ENCODE measurements at places on chromosomes 4 and X.

GRCh38 chr4:19776929-19777328, 474.8 kb upstream of the SLIT2 start:
- DNase-seq = no peak

- no peak for DNase-seq
Measured at GRCh38 chr4:212438-213188, 88.3 kb downstream of the ZNF718 start.

GRCh38 chrX:47228550-47229270, 4.1 kb upstream of the USP11 start:
- no peak for DNase-seq

- no peak for DNase-seq
Measured at GRCh38 chr4:175905925-175906324, 93.9 kb upstream of the GPM6A start.

DNA sequence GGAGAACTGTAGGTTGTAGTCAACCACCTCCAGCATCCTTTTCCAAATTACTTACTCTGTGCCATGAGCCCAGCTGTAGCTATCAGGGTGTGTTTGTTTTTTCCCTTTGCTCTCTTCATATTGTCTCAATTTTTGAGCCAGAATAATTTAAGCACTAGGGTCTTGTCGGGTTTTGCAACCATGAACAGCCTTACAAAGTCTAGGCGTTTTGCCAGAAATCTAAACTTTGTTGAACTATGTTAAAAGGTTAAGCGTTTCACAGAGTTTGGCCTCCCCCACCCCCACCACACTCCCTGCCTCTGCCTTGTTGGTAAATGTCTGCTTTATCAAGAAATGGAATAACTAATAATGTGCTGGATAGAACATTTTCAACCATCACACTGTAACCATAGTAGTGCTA, 190.6 kb upstream of the TTC29 start:
- DNase-seq = no peak

DNA sequence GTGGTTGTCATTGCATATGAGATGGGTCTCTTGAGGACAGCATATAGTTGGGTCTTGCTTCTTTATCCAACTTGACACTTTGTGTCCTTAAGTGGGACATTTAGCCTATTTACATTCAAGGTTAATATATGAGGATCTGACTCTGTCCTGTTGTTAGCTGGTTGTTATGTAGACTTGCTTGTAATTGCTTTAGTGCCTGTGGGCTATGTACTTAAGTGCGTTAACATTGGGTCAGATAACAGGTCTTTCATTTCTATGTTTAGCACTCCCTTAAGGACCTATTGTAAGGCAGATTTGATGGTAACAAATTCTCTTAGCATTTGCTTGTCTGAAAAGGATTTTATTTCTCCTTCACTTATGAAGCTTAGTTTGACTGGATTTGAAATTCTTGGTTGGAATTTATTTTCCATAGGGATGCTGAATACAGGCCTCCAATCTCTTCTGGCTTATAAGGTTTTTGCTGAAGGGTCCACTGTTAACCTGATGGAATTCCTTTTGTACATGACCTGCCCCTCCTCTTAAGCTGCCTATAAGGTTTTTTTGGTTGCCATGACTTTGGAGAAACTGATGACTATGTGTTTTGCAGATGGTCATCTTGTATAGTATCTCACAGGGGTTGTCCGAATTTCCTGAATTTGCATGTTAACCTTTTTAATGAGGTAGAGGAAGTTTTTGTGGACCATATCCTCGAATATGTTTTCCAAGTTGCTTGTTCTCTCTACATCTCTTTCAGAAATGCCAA, 162.0 kb downstream of the NKX6-1 start:
- DNase-seq = no peak

DNA sequence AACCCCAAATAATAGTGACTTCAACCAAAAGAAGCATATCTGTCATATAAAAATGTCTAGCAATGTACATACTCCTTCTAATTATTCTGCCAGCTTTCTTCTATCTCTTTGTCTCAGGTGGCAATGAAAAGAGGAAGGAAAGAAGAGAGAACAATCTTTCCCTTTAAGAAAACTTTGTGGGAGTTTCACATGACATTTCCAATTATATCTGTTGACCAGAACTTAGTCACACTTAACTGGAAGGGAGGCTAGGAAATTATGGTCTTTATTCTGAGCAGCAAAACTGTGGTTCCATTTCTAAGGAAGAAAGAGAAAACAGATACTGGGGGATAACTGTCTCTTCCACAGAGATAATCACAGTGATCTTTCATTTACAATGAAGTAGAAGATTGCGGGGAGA, 12.9 kb upstream of the MAOA start:
- no peak for DNase-seq

DNA sequence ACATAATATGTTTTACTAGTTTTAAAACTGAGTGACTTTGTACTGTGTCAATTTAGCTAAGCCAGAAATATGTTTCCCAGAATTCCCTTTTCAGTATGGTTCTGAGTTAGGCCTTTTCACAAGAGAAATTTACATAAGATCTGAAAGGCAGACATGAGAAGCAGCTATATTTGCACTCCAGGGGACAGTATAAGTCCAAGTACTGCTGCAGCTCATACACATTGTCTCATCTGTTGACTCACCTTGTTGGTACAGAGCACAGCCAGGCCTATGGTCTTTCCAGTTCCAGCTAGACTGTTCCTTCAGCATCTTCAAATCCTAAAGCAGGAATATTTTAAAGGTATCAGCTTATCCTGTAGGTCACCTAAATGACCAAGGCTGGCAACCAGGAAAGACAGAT, 53.5 kb downstream of the BMP3 start:
- no peak for DNase-seq

DNA sequence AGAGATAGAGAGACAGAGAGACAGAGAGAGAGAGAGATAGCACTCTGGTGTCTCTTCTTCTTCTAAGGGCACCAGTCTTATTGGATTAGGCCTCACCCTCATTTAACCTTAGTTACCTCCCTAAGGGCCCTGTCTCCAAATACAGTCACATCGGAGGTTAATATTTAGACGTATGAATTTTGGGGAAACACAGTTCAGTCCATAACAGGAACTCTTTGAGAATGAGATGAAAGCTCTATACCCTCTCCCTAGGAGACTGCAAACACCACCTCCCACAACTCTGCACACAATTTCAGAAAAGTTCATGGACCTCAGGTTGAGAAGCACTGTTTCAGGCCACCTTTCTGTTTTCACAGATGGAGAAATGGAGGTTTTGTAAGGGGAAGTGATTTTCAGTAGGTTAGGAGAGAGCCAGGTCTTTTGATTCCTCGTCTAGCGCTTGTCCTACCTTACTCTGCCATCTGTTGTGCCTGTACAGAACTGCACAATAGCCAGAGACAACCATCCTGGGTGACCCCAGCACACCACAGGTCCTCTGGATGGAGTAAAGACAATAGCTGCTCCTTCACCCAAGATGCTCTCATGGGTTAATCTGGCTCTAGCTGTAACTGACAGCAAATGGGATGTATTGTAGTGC, 16.9 kb upstream of the LOC101059915 start:
- DNase-seq = no peak

GRCh38 chrX:3451571-3451970, 105.1 kb upstream of the MXRA5 start:
- DNase-seq = no peak

- no peak for DNase-seq
Measured at GRCh38 chr4:4227510-4228355, 1.0 kb upstream of the OTOP1 start.

GRCh38 chr4:2432991-2433530, 14.3 kb downstream of the CFAP99 start:
- no peak for DNase-seq

DNA sequence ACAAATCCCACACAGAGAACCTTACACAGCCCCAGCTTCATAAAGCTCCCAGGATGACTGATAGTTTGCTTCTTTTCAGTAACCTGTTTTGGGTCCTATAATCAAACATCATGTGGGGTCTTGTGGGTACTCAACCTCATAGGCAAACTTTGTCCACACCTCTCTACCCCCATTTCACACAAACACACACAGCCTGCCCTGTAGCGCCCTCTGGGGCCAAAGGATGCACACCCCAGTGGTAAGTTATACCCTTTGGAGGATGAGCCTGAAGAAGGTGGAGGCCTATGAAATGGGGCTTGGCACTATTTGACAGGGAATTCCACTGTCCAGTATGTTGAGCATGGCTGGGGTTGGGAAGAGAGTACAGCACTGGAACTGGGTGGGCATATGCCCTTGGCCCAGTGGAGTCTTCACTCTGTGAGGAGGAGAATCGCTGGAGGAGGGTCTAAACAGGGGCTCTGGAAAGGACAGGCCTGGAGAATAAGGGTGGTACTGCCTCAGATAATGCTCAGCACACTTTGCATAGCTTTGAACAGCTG, 30.5 kb upstream of the COL25A1 start:
- no peak for DNase-seq

- DNase-seq = no peak
Measured at GRCh38 chr4:105490523-105490922, 16.7 kb upstream of the PPA2 start.

GRCh38 chr4:6402566-6403399, 69.6 kb downstream of the PPP2R2C start:
- DNase-seq = no peak

Data from stimulated activated CD8-positive, alpha-beta memory T cell treated with anti-CD3 and anti-CD28 coated beads, Interleukin-15, amount 100 ng/mL, for 4 hours (primary cell).